ENCODE measurements at places on chromosomes 13 and 19.

GRCh38 chr13:96041326-96042110, 11.7 kb downstream of the UGGT2 start:
- no peak for DNase-seq

DNA sequence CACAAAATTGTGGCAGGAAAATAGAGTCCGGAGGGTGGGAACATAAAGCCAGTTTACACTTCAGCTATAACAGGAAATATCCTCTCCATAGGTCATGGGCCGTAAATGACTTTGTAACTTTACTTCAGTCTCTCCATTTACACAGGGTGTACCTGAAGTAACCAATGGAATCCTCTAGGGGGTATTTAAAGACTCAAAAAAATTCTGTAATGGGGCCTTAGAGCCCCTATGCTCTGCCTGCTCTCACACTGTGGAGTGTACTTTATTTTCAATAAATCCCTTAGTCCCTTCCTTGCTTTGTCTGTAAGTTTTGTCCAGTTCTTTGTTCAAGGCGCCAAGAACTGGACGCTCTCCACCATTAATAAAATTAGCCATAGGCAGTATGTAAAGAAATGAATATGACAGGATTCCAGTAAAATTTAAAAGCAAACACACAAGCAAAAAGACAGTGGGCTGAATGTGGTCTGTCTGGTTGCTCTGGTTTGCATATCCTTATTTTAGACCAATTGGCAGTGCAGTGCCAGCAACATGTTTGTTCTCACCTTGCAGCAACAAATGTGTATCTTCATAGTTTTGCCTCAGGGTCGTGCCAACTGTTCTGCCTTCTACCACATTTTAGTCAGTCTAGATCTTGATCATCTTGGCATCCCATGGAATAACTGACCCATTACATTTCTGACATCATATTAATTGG, 801.5 kb upstream of the SPRY2 start:
- no peak for DNase-seq

DNA sequence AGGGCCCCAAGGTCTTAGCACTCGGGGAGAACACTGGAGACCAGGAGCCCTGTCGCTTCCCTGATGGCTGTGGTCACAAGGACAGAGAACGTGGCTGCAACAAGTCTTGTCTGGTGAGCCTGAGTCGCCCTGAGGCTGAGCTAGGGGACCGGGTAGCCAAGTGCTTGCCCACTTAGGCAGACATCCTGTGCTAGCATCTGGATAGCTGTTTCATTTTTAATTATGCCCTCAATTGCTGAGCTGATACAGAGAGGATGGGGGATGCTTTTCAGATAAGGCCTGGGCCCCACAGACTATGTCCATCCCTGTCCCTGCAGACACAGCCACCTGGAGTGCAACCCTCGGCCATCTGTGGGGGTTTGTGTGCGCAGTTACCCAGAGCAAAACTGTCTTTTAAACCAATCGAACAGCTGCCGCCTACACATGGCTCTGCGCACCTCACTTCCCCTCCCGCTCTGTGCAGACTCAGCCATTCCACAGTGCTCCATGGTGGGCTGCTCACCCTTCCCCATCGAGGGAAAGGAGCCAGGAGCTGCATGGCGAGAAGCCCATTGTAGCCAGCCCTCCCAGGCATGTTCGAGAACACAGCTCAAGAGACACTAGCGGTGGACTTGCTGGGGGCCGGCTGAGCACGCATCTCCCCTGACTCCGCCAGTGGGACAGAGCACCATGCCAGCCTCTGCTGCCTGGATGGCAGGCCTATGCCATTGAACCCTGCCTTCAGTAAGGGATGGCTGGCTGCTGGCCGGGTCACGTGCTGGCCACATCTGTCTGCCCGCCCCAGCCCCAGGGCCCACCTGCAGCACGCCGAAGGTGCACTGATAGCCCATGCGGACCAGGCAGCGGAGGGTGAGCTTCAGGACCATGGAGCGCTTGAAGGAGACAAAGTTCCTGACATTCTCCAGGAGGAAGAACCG, 19.4 kb upstream of the EIF3G start:
- no peak for DNase-seq

DNA sequence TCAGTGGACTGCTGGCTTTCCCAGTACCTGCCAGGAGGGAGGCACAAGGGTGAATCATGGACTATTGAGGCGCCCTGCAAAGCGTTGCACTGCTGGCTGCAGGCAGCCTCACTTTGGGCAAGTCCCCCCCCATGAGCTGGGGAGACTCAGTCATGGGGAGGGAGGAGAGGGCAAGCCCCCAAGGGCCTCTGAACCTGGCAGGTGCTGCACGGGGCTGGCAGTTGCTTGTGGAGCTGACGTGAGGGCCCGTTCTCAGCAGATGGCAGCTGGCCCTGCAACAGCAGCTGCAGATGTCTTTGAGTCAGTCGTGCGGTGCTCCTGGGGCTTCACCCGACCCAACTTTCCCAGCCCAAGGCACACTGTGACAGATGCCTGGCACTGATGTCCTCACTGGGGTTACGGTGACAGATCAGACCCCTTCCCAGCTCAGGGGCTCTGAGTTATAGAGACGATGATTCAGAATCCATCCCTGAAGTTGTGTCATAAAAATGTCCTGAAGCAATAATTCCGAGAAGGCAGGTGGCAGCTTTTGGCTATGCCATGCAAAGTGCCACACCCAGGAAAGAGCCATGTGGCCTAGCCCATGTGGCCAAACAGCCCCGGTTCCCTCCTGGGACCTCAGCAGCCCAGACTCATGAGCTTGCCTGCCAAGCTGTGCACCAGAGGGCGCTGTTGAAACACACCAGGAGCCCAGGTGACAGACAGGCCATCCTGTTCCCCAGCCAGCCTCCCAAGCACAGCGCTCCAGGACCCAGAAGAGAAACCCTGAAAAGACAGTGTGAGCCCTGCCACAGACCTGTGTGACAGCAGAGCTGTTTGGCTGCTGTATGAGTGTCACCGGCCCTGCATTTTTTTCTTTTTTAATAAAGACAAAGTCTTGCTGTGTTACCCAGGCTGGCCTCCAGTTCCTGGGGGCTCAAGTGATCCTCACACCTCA, 53.6 kb upstream of the LDLR start:
- peak; percentile 94 for DNase-seq

GRCh38 chr13:110070046-110070445, 236.9 kb downstream of the COL4A1 start:
- no peak for DNase-seq

DNA sequence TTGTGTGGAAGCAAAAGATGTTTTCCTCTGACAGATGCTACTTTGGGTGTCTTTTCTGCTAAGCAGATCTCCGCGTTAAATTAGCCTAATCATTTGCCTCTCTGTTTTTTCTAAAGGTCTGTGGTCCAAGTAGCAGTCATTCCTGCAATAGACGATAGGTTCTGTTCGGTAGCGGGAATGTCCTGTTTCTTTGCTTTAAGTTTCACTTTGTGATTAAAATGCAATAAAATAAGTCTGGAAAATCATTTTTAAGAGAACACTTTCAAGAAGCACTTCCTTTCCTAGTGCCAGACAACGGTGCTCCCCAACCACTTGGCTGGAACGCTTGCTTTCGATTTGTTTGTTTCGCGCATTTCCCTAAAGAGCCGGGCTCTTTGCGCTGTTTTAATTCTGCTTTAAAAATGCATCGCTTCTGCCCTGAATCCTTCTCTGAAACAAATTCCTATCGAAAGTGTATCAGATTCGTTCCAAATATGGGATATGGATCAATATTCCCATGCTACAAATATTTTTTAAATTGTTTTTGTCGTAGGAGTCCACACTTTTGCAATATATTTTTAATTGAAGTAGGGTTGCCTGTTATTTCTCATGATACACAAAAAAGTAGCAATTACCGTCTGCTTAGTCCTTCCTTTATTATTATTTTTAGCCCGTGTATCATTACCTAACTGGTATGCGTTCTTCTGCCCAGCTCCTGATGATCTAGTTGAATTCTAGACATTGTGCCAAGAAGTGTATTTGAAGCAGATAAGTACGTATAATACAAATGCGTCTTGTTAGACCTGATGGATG, 14.2 kb downstream of the ZIC2 start:
- no peak for DNase-seq

DNA sequence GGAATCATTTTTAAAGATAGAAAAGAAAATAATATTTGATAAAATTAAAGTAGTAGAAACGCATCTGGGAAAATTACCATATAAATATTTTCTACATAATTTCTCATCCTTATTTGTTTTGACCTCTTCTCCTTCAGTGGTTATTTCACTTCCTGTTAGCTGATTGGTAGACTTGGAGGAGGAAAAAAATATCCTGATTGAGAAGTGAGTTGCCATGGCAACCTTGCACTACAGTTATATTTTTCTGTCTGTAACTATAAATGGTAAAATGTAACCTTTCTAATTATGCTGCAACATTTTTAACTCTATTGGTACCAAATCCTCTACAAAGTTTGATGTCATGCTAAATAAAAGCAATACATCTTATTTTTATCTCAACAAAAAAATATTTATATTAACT, 45.2 kb downstream of the SCEL start:
- DNase-seq: no peak

- no peak for DNase-seq
Observed at GRCh38 chr13:40505196-40505595, 161.2 kb downstream of the FOXO1 start.

DNA sequence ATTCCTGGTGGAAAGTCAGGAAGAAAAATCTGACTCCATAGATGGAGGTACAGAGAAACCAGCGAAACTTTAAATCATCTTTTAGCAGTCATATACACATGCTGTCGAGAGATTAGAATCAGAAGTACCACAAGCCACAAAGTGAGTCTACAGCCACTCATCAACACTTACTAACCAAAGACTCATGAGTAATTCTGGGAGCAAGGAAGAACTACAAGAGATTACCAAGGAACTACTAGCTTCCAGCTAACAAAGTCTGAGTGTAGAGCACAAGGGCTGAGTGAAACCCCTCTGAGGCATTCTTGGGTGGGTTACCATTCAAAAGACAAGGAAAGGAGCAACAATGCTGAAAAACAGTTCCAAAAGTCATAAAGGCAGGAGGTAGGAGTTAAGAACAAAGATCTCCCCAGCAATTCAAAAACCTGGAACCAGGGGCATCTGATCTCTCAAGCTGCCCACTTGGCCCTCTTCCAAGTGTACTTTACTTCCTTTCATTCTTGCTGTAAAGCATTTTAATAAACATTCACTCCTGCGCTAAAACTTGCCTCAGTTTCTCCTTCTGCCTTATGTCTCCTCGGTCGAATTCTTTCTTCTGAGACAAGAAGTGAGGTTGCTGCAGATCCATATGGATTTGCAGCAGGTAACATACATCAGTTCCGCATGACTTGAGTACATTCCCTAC, 13.0 kb downstream of the RBM26 start:
- peak; percentile 29 for DNase-seq

DNA sequence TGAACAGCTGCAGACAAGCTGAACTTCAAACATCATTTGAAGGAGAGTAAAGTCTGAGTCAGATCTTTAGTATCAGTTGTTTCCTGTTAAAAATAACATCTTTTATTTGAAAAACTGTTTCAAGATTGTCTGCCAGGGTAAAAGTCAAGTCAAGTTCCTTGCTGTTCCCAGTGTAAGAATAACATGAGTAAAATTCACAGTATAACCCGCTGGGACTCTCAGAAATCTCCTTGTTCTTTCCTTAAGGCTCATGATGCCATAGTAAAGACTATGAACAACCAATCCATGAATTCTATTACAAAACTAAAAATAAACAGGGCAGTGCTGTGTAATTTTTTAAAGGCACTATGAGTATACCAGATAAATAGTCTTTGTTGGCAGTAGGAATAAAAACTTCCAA, 112.9 kb downstream of the IRS2 start:
- peak; percentile 18 for DNase-seq

GRCh38 chr13:34900288-34900739, 41.8 kb upstream of the NBEA start:
- DNase-seq: no peak

GRCh38 chr19:16034180-16034579, 42.1 kb upstream of the TPM4 start:
- DNase-seq: no peak

DNA sequence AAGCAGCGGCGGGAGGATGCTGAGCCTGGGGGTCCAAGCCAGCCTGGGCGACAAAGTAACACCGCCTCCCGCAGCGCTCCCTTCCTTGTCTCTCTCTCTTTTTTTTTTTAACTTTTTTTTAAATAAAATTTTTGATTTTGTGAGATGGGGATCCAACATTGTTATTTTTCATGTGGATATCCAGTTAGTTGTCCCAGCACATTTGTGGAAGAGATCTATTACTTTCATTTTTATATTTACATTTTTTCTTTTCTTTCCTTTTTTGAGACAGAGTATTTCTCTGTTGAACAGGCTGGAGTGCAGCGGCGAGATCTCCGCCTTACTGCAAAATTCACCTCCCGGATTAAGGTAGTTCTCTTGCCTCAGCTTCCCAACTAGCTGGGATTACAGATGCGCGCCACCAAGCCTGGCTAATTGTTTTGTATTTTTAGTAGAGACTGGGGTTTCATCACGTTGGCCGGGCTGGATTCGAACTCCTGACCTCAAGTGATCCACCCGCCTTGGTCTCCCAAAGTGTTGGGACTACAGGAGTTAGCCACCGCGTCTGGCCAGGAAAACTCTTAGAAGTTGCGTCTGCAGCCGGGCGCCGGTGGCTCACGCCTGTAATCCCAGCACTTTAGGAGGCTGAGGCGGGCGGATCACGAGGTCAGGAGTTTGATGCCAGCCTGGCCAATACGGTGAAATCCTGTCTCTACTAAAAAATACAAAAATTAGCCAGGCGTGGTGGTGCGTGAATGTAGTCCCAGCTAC, 19.4 kb downstream of the ZNF816 start:
- no peak for DNase-seq

DNA sequence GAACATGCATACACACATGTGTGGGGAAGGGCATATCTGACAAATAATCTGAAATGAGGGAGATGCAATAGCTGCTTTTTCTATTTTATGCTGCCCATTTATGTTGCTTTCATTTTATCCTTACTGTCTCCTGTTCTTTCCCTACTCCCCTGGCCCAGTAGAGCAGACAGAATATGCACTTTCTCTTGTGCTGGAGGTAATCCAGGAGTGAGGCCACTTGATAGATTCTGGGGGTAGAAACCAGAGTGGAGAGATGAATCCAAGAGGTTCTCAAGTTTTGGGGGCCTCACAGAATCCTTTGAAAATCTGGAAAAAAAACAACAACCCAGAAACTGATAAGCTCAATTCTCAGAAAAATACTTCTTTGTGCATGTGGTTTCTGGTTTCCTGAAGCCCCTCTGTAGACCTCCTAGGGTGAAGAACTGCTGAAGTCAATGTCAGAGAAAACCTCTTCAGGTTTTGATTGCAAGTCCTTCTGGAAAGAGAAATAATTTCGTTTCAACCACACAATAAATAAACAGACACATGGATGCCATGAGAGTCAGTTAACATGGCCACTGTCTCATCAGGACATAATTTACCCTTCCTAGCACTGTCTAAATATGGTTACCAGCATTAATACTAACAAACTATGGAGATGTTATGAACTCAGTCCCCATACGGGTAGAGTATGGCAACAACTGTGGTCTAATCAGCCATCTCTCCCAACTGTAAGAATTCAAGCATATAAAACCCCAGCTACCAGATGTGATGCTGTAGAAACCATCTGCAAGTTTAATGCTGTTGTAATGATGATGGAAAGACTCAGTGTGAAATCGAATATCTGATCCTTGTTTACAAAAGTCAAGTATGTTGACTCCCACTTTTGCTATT, 355.6 kb downstream of the SLC7A1 start:
- DNase-seq: no peak

Measured in foreskin fibroblast (primary cell).